Activated T-cell treated with anti-CD3 and anti-CD28 coated beads, Interleukin-2, amount 50 U/mL, for 72 hours (primary cell): ENCODE measurements at places on chromosomes 16 and 17. TPM values are rescaled to one million over a fixed set of nuclear protein-coding genes. Genes with fewer than 3 reads are reported as not detected.

SCGB1C2 gene
- not detected for total RNA-seq

ABCC11 gene
- 0.07 TPM for total RNA-seq

CMTR2 gene
- total RNA-seq: 26.7 TPM

UTS2R gene
- not detected for total RNA-seq

CSNK1D gene
- 166 TPM for total RNA-seq

KRT17 gene
- total RNA-seq: not detected

HASPIN gene
- 25.7 TPM for total RNA-seq

DNA sequence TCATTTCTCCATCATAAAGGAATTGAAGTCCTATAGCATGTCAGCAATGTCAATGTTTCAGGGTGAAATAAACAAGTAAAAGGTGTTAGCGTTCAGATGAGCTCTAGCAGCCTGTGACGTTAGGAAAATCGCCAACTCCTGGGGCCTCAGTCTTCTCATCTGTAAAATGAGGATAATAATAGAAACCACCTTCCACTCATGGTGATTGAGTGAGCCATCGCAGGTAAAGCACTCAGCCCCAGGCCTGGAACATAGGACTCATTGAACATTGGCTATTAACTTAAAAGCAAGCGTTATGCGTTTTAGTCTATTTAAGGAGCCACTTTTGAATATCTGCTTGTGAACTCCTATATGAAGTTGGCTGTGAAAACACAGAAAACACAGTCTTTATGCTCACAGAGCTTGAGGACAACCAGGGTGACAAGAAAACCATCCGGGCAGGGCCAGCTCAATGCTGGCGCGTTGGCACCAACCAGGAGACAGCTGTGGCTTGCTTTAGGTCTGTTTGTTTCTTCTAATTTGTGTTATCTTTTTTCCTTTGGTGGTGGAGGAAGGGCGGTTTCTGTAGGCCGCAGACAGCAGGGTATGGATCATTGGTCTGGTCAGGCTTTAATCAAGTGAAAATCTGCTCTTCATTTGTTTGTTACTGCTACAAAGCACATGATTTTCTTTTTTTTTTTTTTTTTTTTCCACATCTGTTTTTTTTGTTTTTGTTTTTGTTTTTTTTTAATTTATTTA lies 35.7 kb upstream of the MED9 start:
- no peak overlapping the region for H3K4me3 ChIP-seq
- no peak overlapping the region for H3K27ac ChIP-seq
- no peak for DNase-seq
- no peaks in the 10 kb centered on the region for H3K36me3 ChIP-seq
- no peaks in the 10 kb centered on the region for H3K27me3 ChIP-seq
- H3K4me1 ChIP-seq: no peaks in the 10 kb centered on the region

- no peak for DNase-seq
- H3K4me1 ChIP-seq: peaks cover 39% of the 10 kb centered on the region
- peaks cover 4% of the 10 kb centered on the region for H3K36me3 ChIP-seq
- peak overlapping the region; percentile 85 for H3K27ac ChIP-seq
Measured at GRCh38 chr16:58198803-58199411, 1.0 kb upstream of the CSNK2A2 start.

DNA sequence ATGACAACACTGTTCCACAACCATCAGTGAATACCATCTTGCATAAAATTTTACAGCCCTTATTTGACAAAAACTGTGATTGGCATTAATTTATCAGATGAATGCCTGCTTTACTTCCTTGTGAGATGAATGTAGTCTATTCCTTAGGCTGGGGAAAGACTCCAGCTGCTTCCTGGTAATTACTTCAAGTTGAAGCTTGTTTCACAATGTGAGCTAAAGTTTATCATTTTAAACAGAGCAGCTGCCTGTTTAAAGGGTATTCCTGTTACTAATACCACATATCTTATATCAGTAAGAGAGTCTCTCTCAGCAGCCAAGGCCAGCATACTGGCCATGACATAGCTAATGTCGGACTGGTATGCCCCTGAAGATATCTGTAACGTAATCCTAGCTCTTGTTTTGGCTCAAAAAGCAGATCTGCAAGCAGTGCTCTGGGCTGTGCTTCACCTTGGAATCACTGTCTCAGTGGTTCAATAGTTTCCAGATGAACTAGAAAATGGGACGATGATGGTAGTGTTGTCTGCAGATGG lies 13.2 kb upstream of the ARL2BP start:
- H3K4me3 ChIP-seq: no peak overlapping the region
- peaks cover 12% of the 10 kb centered on the region for H3K4me1 ChIP-seq
- no peak overlapping the region for H3K27ac ChIP-seq
- DNase-seq: no peak
- no peaks in the 10 kb centered on the region for H3K27me3 ChIP-seq

DNA sequence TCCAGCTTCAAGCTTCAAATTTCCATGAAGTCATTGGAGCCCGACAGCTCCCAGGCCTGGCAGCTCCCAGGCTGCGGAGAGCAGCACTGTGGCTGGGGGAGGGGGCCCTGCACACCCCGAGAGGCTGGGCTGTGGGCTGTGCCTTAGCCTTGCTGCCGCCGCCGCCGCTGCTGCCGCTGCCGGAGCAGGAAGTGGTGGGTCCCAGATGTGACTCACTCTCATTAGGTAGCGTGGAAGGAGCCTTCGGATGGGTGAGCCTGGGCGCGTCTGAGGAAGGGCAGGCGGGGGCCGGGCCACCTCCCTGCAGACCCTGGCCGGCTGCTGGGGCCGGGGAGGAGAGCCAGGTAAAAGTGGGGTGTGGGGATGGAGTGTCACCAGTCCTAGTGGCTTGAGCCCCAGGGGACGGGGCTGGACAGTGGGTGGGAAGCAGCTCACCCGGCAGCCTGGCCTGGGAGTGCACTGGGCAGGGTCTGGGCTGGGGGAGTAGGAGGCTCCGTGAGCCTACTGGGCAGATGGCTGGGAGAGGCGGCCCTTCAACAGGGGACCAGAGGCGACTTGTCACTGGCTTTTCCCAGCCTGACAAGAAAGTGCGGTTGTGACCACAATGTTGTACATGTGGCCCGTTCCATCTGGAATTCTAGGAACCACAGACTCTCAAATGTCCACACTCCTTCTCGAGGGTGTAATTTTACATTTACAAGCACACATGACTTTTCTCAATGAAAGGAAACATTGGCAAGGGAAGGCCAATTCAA lies at the start of gene ADCY7:
Gene ADCY7, plus strand, starts transcription at position 215 of the 755 bp plus-strand sequence. CDS start 21,629 bp downstream, outside the sequence.
- H3K27me3 ChIP-seq: no peaks in the 10 kb centered on the region
- peak within 1 kb of the TSS; percentile 97 for H3K4me3 ChIP-seq
- peaks cover 85% of the 10 kb centered on the region for H3K4me1 ChIP-seq
- peaks cover 2% of the 10 kb centered on the region for H3K36me3 ChIP-seq

DNA sequence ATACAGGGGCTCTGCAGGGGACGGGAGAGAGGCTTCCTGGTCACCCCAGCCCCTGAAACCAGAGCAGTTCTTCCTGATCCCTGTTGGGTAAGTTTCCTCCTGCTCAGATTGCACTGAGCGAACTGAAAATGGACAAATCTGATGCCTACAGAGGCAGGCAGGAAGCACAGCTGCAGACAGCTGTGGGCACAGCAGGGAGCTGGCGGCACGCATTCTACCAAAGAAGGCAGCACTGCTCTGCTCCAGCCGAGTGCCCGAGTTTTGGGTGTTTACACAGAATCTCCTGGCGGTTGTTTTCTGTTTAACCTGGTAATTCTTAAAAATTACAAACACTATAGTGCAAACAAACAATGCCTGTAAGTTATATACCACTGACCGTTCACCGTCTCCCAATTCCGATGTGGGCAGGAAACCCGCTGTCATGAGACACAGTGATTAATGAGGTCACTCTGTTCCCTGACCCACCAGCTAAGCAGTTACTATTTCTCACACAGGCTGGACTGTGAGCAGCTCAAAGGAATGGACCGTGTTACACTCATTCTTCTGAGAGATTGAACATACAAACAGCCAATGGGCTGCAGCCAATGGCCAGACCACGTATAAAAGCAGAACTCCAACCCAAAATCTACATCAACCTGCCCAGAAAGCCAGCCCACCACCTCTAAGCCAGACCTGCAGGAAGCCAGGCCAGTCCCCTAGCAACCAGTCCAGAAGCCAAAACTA lies 25.5 kb downstream of the NSMCE1 start:
- H3K4me1 ChIP-seq: peaks cover 89% of the 10 kb centered on the region
- DNase-seq: no peak
- H3K27me3 ChIP-seq: no peaks in the 10 kb centered on the region
- H3K27ac ChIP-seq: peak overlapping the region; percentile 31
- peak overlapping the region; percentile 72 for H3K4me3 ChIP-seq
- H3K36me3 ChIP-seq: peaks cover 23% of the 10 kb centered on the region

GRCh38 chr17:65509032-65509431 lies 52.4 kb downstream of the AXIN2 start:
- DNase-seq: no peak
- H3K27ac ChIP-seq: no peak overlapping the region
- H3K27me3 ChIP-seq: no peaks in the 10 kb centered on the region
- H3K4me1 ChIP-seq: peaks cover 3% of the 10 kb centered on the region

DNA sequence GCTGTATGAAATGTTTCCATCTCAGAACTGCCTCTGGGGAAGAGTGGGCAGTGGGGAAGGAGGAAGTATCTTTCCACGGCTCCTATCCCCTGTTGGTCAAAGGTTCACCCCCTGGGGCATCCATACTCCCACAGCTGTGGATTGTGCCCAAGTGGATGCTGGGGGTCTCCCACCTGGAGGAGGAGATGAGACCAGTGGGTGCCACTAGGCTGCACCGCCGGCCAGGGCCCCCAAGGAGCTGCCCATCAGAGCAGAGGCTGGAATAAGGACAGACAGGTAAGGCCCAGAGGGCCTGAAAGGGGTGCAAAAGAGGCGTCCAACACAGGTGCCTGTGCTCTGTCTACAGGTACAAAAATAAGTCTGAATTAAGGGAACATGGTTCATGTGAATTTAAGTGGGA lies 87.5 kb downstream of the WSCD1 start:
- H3K27me3 ChIP-seq: peaks cover 12% of the 10 kb centered on the region
- DNase-seq: no peak
- H3K4me1 ChIP-seq: no peaks in the 10 kb centered on the region
- no peak overlapping the region for H3K27ac ChIP-seq
- no peaks in the 10 kb centered on the region for H3K36me3 ChIP-seq

DNA sequence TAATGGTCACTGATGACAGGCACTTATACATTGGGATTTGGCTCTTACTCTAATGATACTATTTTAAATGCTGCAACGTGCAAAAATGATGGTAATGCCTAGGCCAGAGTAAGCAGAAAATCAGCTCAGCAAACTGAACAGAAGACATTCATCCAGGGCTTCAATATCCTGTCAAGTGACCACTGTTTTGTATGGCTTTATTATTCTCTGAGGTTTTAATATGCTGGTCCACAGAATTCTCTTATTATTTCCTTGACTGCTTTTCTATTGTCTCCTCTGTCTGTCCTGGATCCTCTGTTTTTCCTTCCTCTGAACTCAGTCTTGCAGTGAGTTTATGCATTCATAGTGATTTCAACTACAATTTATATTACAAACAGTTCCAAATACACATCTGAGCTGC lies 90.8 kb upstream of the PMFBP1 start:
- no peaks in the 10 kb centered on the region for H3K36me3 ChIP-seq
- no peak for DNase-seq
- H3K27me3 ChIP-seq: no peaks in the 10 kb centered on the region
- no peak overlapping the region for H3K4me3 ChIP-seq
- H3K27ac ChIP-seq: no peak overlapping the region

GRCh38 chr16:27455700-27456099 lies 53.7 kb downstream of the IL21R start:
- H3K27ac ChIP-seq: peak overlapping the region; percentile 97
- peaks cover 7% of the 10 kb centered on the region for H3K36me3 ChIP-seq
